HFFc6 (cell line): ENCODE measurements at places on chromosomes 4 and X. TPM values are rescaled to one million over a fixed set of nuclear protein-coding genes. Genes with fewer than 3 reads are reported as not detected.

GRCh38 chr4:38948551-38948950, 80.9 kb downstream of the FAM114A1 start:
- DNase-seq = peak; percentile 87

- peak; percentile 65 for DNase-seq
Measured at GRCh38 chr4:15882675-15883086, 55.9 kb downstream of the FGFBP1 start.

GRCh38 chrX:103608306-103608963, 672 bp downstream of the TCEAL3 start:
- DNase-seq = no peak

- no peak for DNase-seq
Measured at GRCh38 chr4:133347409-133347808, 198.3 kb downstream of the PCDH10 start.

GRCh38 chrX:77638397-77638796, 147.6 kb downstream of the ATRX start:
- DNase-seq = no peak

Gene CPZ
- 2.9 to 4.8 TPM (median 3.1 TPM) in 3 replicates for total RNA-seq

Gene CACNA1F
- total RNA-seq = not detected in 3 replicates

Gene AMBN
- total RNA-seq = not detected in 2 replicates

Gene LRIT3
- total RNA-seq = not detected in 3 replicates

Gene TLR6
- 1.3 to 1.5 TPM (median 1.4 TPM) in 3 replicates for total RNA-seq
